ENCODE measurements at places on chromosomes 5 and 9.

- no peak for DNase-seq
Measured at GRCh38 chr9:111150181-111150580, 111.9 kb upstream of the LPAR1 start.

DNA sequence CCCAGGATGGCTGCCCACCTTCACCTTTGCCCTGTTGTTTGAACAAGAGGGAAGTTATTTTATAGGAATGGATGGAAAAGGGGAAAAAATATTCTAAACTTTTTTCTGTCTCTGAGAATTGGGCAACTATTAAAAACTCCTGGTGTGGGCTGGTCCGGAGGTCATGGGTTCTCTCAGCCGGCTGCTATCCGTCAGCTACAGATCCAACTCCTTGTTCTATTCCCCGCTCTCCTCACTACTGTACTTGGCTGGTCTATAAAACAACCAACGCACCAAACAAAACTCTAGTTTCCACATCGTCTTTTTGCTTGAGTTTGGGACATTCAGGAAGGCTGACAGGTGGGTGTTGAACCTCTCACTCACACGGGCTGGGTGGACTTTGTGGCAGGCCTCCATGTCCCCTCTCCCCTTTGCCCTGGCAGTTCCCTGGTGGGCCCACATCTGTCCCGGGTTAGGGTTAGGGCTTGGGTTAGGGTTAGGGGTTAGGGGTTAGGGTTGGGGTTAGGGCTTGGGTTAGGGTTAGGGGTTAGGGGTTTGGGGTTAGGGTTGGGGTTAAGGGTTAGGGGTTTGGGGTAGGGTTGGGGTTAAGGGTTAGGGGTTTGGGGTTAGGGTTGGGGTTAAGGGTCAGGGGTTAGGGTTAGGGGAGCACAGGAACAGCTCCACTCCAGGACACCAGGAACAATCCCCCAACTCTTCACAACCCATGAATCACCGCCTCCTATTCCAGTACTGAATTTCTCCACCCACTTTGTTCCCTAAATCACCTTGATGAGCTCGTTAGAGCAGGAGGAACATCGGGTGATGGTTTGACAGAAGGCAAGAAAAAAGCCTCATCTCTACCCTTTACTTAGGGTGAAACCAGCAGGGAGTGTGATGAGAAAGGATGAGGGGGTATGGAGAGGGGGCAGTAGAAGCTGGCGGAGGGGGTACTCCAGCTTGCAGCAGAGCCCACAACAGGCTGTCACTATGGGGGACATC, 302.1 kb upstream of the IRX4 start:
- DNase-seq, result no peak

DNA sequence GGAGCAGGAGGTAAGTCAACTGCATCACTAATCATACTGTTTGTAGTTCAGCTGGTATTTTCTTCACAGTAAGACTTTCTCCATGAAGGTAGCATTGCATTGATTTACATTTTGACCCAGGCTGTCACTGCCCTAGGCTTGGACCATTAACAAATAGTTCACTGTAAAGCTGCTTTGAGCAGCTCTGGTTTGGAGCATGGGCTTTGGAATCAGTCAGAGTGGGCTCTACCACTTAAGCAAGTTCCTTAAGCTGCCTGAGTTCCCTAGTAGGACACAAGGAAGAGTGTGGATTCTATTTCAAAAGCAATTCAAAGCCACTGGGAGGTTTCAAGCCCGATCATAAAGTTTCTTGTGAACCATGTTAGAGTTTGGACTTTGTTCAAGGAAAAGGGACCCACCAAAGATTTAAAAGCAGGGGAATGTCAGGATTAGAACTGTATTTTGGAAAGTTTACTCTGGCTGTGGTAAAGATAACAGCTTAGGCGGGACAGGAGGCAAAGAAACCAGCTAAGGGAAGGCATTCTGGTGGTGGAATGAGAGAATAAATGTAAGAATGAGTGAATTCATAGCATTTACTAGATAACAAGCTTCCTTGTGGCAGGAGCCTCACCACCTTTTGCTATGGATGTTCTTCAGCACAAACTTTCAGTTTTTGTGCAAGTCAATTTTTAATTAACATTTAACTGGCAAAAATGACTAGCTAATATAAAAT, 12.3 kb upstream of the PANK3 start:
- no peak for DNase-seq

DNA sequence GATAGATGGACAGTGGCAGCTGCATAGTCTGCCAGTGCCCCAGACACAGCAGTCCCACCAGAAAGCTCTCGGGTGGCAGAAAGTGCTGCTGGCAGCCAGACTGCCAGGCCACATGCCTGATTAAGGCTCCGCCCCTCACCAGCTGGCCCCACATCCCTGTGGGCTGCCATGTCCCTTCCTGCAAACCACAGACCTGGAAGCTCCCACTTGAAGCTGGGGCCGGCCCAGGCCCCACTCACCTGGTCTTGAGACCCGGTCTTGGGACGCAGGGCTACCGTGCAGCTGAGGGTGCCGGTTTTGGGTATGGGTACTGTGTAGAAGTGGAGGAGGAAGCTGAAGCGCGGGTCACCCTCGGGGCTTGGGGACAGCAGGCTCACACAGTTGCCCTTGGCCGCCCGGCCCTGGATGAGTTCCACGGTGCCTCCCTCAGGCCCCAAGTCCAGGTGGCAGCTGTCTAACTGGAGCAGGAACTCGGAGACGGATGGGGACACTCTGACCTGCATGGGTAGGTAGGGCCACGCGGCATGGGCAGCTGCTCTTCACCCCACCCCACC, 15.3 kb downstream of the FPGS start:
- DNase-seq, result no peak

DNA sequence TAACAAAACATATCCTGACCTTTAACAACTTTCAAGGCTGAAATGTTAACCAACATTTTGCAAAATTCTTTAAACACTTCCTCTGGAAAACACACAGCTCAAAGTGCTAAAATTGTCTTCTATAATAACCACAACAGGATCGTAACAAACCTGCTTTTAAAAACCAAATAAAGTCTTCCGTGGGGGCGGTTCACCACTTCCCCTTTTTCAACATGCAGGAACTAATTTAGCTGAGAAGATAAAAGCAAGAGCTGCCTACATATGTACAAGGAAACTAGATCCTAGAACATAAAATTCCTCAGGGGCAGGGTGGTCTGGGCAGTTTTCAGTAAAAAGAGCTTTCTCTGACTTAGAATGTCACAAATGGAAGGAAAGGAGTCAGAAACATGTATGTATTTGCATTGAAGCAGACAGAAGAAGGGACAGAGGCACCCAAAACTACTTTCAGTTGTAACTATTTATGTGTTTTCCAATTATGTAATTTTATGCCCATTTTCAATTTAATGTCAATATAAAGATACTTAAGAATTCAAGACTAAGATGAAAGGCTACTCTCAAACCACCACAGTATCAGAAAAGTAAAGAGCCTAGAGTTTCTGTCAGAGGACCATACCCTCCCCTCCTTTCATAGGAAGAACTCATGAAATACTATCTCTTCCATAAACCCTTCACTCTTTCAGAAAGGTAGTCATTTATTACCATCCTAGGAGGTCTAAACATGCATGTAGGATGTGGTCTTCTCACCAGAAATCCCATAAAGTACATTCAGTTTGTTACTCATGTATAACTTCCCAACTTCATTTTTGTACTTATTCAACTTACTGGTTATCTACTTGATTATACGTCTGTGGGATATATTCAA, 185.9 kb upstream of the RASA1 start:
- no peak for DNase-seq

GRCh38 chr9:32574858-32575257, 1.9 kb upstream of the NDUFB6 start:
- no peak for DNase-seq

DNA sequence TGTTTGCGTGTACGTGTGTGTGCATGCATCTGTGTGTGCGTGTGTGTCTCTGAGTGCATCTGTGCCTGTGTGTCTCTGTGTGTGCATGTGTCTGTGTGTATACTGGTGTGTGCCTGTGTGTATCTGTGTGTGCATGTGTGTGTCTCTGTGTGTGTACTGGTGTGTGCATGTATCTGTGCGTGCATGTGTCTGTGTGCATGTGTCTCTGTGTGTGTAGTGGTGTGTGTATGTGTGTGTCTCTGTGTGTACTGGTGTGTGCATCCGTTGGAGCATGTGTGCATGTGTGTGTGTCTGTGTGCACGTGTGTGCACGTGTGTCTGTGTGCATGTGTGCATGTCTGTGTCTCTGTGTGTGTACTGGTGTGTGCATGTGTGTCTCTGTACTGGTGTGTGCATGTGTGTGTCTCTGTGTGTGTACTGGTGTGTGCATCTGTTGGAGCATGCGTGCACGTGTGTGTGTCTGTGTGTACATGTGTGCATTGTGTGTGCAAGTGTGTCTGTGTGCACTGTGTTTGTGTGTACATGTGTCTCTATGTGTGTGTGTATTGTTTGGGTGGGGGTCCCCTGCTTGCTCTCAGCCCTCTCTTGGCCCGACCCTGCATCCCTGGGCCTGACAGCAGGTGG, 23.8 kb upstream of the NOTCH1 start:
- DNase-seq, result no peak

DNA sequence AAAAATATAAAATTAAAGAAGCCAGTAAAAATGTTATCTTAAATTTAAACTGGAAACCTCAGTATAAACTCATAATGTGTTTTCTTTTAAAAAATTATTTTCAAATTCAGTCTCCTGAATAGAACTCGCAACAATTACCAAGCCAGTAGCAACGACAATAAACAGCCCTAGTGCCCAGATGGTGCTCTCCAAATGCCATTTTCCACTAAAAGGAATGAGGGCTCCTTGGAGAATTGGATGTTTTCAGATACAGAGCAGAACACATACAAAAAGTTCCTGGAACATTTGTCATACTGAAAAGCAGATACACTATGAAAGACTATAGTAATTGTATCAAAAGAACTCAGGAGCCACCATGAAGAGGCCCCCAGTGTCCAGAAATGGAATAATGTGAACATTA, 97.4 kb downstream of the TMC1 start:
- DNase-seq, result no peak

DNA sequence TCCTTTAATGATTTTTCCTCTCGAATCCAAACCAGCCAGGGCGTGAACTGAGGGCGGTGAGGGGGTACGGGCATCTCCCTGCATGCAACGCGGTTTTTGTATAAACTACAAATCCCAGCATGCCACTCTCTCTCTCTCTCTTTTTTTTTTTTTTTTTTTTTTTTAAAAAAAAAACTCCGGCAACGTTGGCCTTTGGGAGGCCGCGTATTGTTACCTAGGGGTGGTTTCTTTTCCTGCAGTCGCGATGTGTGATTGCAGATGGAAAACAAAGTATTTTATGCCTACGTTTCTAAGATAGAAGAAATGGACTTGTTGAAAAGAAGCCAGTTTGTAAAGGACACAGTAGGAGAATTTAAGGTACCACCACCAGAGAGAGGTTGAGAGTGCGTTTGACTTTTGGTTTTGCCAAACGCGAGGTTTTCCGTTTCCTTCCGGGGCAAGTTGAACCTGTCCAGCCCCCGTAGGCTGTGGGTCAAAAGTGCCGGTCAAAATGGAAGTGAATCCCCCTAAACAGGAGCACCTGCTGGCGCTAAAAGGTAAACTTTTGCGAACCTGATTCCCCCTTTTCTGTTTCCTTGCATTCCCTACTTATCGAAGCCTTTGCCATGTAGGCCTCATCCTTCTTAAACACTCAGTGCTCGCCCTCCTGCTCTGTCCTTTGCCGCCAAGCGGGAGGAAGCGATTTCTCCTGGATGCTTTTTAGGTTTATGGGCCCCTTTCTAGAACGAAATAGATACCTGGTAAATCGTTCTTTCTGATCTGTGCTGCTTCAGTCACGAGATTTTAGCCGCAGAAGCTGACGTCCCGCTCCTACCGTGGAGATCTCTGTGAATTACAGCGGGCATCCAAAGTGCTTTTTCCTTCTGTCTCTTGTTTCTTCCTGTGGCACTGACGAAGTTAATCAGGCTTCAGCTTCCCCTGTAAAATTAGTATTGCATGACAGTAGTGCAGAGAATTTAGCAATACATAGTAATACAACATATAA, at the start of the genes SHLD3 and TRAPPC13:
SHLD3 (plus strand) TSS at position 457 of the 985 bp plus-strand sequence. CDS start 4,561 bp downstream, outside the sequence.
TRAPPC13 (plus strand) TSS at position 457 of the 985 bp plus-strand sequence; CDS start at position 491, 34 bp downstream.
- DNase-seq, result peak; percentile 64

GRCh38 chr5:113487781-113488644, at the start of gene MCC:
MCC (minus strand) TSS chr5:113488453.
- DNase-seq, result peak; percentile 75

- no peak for DNase-seq
Measured at GRCh38 chr5:64180661-64181343, 15.2 kb downstream of the RNF180 start.

DNA sequence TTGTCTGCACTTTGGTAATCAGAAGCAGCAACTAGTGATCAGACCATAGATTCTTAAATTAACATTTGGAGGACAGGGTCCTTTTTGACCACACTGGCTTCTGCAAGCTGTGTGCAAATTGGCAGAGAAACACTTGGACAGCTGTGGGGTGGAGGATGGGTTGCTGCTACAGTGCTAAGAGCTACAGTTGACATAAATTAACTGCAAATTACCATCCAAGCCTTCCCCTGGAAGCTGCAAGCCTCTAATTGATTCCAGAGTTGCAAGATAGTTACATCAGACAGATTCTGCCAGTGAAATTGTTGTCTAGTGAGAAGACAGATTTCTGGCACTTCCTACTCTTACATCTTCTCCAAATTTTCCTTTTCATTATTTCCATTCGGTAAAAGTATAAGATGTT, 517.7 kb downstream of the DIRAS2 start:
- DNase-seq, result peak; percentile 95

GRCh38 chr5:74326571-74327338, 313.8 kb downstream of the ENC1 start:
- DNase-seq, result peak; percentile 92

GRCh38 chr9:122897969-122898368, 7.2 kb downstream of the RC3H2 start:
- DNase-seq, result no peak

DNA sequence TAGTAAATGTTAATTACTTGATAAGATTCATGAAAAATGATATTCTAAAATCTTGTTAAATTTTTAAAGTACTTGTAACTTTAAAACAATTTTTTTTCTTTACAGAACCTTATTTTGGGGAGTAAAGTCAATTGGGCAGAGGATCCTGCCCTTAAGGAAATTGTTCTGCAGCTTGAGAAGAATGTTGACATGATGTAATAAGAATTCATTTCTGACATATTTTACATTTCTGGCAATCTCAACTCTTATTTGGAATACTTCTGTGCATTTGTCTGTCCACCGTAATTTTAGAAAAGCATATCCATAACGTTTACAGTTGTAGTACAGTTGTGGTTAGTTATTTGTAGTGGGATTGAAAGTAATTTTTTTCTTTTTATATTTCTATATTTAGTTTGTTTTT, 20.2 kb downstream of the CENPH start:
- no peak for DNase-seq

DNA sequence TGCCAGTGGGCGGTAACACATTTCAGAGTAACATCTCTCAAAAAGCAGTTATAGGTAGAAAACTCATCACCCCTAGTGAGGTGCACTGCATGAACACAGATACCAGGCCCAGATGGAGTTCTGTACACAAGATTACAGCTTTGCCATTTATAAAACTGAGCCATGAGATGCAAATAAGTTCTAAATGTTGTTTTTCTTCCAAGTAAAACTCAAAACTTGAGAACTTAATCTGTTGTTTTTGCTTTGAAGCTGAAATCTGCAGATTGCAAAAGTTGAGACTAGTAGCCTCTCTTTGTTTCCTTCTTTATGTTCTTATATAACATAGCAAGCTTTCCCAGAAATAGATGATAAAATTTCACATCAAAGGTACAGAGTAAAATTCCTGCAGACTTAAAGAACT, 434.1 kb downstream of the PLK2 start:
- no peak for DNase-seq

- no peak for DNase-seq
Measured at GRCh38 chr9:130639866-130640555, 24.4 kb upstream of the PRDM12 start.

GRCh38 chr5:60583616-60584015, 116.3 kb downstream of the DEPDC1B start:
- no peak for DNase-seq

GRCh38 chr5:79795764-79796398, 106.2 kb downstream of the CMYA5 start:
- no peak for DNase-seq

Measured in fibroblast of skin of left biceps (primary cell).